ENCODE measurements at places on chromosomes 6 and 20. TPM values are rescaled to one million over a fixed set of nuclear protein-coding genes. Genes with fewer than 3 reads are reported as not detected.

The UST gene
- 6.6 TPM for total RNA-seq

The MYCT1 gene
- not detected for total RNA-seq

The EPPIN gene
- total RNA-seq: not detected

The RNF144B gene
- total RNA-seq: 38.2 TPM

The DLL1 gene
- 31.3 TPM for total RNA-seq

The RPS6KA2 gene
- total RNA-seq: 21.2 TPM

The TBX18 gene
- not detected for total RNA-seq

The ZNF292 gene
- 5.2 TPM for total RNA-seq

The HSPA12B gene
- 0.14 TPM for total RNA-seq

The IP6K3 gene
- total RNA-seq: not detected

The BMP5 gene
- total RNA-seq: not detected

The TTBK1 gene
- not detected for total RNA-seq

The SRXN1 gene
- total RNA-seq: 63.5 TPM
